Ovary (tissue), 10 donors: ENCODE measurements at places on chromosomes 2 and 18. TPM values are rescaled to one million over a fixed set of nuclear protein-coding genes. Genes with fewer than 3 reads are reported as not detected.

The RBM43 gene
- total RNA-seq: 17.3 TPM

The NOSTRIN gene
- total RNA-seq: 19.7 TPM

The PROM2 gene
- total RNA-seq: 3.1 TPM

The KIAA2012 gene
- total RNA-seq: 0.27 TPM

The GPR17 gene
- not detected for total RNA-seq

The UGT1A4 gene
- 0.11 TPM for total RNA-seq

DNA sequence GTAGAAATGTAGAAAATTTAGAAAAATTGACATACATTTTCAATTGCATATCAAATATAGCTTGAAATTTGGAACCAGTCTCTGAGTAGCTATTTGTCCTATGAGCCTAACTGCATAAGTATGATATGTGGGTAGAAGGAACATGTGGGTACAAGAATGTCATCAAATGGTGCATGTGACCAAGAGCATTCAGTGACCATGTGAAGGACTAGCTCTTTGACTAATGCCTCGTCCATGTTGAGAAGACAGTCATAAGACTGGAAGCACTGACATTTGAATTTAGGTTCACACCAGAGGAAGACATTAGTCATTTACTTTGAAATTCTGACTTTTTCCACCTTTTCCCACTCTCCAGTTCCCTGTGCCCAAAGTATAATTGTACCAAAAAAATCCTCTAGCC, 12.6 kb downstream of the MRPL44 start:
- H3K4me1 ChIP-seq: no peaks in the 10 kb centered on the region
- no peak overlapping the region for H3K27ac ChIP-seq
- H3K4me3 ChIP-seq: no peak overlapping the region
- H3K36me3 ChIP-seq: no peaks in the 10 kb centered on the region

- no peaks in the 10 kb centered on the region for H3K4me1 ChIP-seq
- no peaks in the 10 kb centered on the region for H3K27me3 ChIP-seq
- no peak overlapping the region for H3K27ac ChIP-seq
Observed at GRCh38 chr2:86750240-86750839, 30.2 kb downstream of the RMND5A start.

DNA sequence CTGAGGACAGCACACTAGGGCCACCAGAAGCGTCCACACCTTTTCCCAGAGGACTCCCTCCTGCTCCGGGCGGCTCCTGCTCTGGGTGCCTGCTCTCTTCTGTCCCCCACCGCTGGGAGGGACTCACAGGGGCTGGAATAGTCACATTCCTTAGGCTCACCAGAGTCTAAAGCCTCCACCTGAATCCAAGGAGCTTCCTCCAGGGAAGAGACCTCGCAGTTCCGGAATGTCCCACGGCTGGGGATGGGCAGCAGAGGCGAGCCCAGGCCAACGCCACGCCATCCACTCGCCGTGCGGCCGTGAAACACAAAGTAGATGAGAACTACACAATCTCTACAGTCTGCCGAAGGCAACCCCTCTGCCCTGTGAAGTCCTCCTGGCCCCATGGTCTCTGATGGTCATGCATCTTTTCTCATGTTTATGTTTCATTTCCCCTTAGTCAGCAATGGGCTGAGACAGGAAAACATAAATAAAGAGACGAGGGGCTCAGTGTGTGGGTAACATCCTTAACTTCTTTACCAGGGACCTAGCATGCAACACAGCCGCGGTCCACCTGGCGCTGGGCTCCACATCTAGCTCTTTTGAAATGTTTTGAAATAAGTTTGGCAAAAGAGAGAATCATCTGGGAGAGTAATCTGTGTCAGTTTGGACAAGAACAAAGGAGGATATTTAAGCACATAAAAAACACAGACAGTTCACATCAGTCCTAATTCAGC, 98.4 kb downstream of the PXDN start:
- no peak overlapping the region for H3K4me3 ChIP-seq
- H3K36me3 ChIP-seq: peaks cover 3% of the 10 kb centered on the region

DNA sequence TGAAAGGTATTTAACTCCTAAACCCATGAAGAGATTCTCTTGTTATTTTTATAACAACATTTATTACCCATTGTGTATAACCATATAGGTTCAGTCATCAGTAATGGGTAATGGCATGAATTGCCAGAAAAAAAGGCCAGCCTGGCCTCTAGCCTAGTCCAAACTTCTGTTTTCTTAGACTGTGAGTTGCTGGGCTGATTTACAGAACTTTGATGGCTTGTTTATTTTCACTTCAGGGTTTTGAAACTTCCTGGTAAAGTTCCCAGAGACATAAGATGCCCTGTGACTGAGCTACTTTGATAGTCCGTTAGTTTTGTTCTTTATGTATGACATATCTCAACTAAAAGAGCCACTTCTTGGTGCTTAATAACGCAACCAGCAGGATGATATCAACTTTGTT, 164.8 kb downstream of the METTL4 start:
- H3K27me3 ChIP-seq: no peaks in the 10 kb centered on the region
- no peaks in the 10 kb centered on the region for H3K4me1 ChIP-seq
- no peak overlapping the region for H3K4me3 ChIP-seq
- no peak for DNase-seq
- H3K36me3 ChIP-seq: no peaks in the 10 kb centered on the region
- H3K27ac ChIP-seq: no peak overlapping the region

DNA sequence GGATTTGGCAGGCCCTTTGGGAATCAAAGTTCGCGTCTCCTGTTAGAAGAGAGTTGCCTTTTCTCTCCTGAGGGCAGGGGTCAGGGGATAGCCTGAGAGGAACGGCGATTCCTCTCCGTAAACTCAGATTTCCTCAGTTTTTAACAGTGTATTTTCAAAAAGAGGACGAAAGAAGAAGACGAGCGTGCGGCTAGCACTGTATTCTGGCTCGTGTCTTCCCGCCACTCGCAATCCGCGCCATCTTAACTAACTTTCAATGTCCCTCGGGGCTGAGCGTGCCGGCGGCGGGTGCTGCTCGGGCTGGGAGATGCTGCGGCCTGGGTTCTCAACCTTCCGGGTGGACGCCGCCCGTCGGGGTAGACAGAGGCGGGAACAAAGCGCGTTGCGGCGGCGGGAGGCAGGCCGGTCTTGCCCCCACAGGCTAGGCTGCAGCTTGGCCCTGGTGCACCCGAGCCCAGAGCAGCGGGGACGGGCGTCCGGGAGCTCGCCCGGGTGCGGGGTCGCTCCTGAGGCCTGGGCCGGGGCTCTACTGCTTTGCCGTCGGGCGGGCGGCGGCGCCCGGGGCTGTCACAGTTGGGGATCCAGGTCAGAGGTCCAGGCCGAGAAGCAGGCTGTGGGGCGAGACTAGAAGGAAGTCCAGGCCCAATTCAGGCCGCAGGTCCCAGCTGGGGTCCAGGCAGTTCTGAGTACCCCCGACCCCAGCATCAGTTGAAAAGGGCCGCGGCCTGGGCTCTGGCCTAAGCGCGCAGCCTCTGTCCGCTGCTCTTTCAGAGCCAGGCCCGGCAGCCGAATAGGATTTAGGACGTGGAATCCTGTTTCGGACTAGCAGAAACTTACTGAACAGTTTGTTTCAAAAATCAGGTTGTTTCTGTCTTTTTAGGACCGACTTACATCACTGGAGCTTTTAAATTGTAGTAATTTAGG, 11.8 kb downstream of the TBR1 start:
- peaks cover 8% of the 10 kb centered on the region for H3K4me1 ChIP-seq
- peaks cover 5% of the 10 kb centered on the region for H3K27me3 ChIP-seq
- H3K4me3 ChIP-seq: no peak overlapping the region
- no peaks in the 10 kb centered on the region for H3K36me3 ChIP-seq
- H3K27ac ChIP-seq: no peak overlapping the region

DNA sequence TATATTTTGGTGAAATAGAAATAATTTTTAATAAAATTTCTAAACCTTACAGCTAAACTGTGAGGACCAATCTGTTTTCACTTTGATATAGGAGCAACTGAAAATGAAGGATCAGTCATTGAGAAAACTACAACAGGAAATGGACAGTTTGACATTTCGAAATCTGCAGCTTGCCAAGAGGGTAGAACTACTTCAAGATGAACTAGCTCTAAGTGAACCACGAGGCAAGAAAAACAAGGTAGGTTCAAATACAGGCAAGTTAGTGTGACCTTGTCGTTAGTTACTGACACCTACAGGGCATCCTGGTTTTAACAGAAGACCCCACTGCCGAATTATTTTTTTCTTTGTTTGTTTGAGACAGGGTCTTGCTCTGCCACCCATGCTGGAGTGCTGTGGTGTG, 75.5 kb upstream of the STON1 start:
- no peaks in the 10 kb centered on the region for H3K36me3 ChIP-seq
- DNase-seq: no peak
- no peak overlapping the region for H3K4me3 ChIP-seq
- H3K27me3 ChIP-seq: no peaks in the 10 kb centered on the region
- no peak overlapping the region for H3K27ac ChIP-seq

DNA sequence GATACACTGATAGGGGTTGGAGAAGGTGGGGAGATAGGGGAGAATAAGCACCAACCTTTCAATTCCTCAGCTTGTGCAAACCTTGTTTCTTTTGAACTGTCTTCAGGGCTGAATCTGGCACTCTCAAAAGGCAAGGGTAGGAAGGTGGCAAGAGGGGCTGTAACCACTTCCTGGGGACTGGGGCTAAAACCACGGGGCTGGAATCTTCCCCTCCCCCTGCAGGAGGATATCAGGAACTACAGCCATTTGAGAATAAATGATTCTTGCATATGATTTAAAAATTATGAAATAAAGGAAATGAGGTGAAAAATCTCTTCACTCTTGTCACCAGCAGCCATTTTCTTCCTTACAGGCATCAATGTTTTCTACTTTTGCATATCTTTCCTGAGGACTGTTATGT, 50.8 kb downstream of the ATOH8 start:
- H3K36me3 ChIP-seq: no peaks in the 10 kb centered on the region
- no peak for DNase-seq
- H3K4me3 ChIP-seq: no peak overlapping the region
- no peak overlapping the region for H3K27ac ChIP-seq
- no peaks in the 10 kb centered on the region for H3K4me1 ChIP-seq
- no peaks in the 10 kb centered on the region for H3K27me3 ChIP-seq

- H3K36me3 ChIP-seq: no peaks in the 10 kb centered on the region
- peaks cover 12% of the 10 kb centered on the region for H3K4me1 ChIP-seq
- H3K4me3 ChIP-seq: no peak overlapping the region
- H3K27me3 ChIP-seq: no peaks in the 10 kb centered on the region
- H3K27ac ChIP-seq: peak overlapping the region; percentile 49
Observed at GRCh38 chr2:33292981-33293595, 183.4 kb upstream of the RASGRP3 start.

GRCh38 chr2:191366199-191366598, 121.0 kb downstream of the MYO1B start:
- H3K36me3 ChIP-seq: no peaks in the 10 kb centered on the region
- no peak overlapping the region for H3K4me3 ChIP-seq
- peaks cover 2% of the 10 kb centered on the region for H3K4me1 ChIP-seq
- H3K27me3 ChIP-seq: no peaks in the 10 kb centered on the region
- no peak overlapping the region for H3K27ac ChIP-seq
- DNase-seq: no peak

DNA sequence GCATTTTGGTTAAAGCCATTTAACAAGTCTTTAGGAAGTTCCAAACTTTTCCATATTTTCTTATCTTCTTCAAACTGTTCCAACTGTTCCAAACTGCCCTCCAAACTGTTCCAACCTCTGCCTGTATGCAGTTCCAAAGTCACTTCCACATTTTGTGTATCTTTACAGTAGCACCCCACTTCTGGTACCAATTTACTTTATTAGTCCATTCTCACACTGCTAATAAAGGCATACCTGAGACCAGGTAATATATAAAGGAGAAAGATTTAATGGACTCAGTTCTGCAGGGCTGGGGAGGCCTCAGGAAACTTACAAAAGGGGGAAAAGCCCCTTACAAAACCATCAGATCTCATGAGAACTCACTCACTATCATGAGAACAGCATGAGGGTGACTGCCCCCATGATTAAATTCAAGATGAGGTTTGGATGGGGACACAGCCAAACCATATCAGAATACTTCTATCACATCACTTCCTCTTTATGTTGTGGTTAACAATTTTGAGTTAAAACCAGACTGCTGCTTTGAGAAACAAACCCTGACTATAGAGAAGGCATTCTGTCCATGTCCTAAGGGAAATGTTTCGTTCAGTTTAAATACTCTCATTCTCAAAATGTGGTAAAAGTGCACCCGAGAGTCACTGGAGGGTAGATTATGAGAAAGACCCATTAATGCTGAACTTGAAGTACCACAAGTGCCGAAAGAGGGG, 11.0 kb downstream of the IL18R1 start:
- no peaks in the 10 kb centered on the region for H3K27me3 ChIP-seq
- H3K4me3 ChIP-seq: no peak overlapping the region
- H3K36me3 ChIP-seq: no peaks in the 10 kb centered on the region
- no peak for DNase-seq
